NCI-H526 (cell line): ENCODE measurements at places on chromosomes 16 and 17.

GRCh38 chr17:72974605-72975232 lies 117.8 kb downstream of the SLC39A11 start:
- no peak for DNase-seq

- no peak for DNase-seq
These were observed 17.3 kb upstream of the HEXD start for GRCh38 chr17:82400830-82401229.

GRCh38 chr16:12815361-12815760 lies 11.7 kb upstream of the CPPED1 start:
- no peak for DNase-seq

DNA sequence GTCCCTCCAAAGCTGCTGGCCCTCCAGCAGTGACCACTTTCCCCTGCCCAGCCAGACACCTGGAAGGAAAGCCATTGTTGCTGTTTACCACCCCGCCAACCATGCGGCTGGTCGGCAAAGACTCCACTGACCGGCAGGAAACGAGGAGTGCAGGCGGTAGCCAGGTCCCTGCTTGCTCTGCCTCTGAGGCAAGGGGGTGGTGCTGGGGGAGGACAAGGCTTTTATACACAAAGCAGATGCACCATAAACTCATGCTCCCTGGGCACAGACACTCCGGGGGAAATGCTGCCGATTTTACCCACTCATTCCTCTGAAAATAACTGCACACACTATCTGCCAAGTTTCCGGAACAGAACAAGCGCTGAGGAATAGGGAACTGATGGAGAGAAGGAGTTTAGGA lies 62.8 kb upstream of the GRIN2A start:
- DNase-seq: no peak

DNA sequence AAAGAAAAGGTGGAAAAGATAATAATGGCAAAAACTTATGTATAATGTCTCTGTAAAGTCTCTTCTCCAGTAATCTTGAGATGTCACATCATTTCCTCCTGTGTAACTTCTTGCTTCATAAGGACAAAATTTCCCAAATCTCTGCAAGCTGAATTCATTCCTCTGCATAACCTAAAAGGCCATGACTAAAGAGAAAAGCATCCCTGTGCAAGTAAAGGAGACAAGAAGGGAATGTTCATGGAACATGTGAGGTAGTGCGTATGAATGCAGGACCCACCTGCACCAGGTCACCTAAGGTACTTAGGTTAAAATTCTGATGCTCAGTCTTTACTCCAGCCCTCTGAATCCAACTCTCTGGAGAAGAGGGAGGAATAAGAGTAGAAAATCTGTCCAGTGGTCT lies 46.9 kb upstream of the NLK start:
- DNase-seq: no peak

- no peak for DNase-seq
These were observed 210.2 kb downstream of the KATNIP start for GRCh38 chr16:27759967-27760788.
